ENCODE measurements at places on chromosomes 5 and 9. TPM values are rescaled to one million over a fixed set of nuclear protein-coding genes. Genes with fewer than 3 reads are reported as not detected.

GRCh38 chr5:40481241-40481640, 198.5 kb upstream of the PTGER4 start:
- H3K27ac ChIP-seq: no peak overlapping the region
- no peak overlapping the region for H3K4me3 ChIP-seq
- DNase-seq: no peak
- no peaks in the 10 kb centered on the region for H3K27me3 ChIP-seq
- H3K4me1 ChIP-seq: peaks cover 5% of the 10 kb centered on the region

GNA14 gene
- 5.8 TPM for total RNA-seq

DNA sequence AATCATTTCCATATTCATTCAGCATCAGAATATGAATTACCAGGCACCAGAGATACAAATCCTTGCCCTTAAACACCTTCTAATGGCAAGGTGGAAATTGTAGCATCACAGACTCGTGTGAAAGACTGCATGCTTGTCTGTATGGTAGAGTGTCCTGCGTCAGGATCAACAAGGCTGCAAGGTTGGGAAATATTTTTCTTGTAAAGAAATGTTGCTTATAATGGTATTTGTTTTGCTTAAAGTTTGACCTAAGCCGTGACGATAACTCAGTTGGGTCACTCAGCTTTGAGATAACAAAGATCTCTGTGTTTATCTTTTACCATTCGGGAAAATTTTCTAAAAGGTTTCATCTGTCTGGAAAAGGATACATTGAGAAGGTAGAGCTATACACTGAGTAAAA, 87.6 kb downstream of the BASP1 start:
- no peaks in the 10 kb centered on the region for H3K27me3 ChIP-seq
- H3K36me3 ChIP-seq: no peaks in the 10 kb centered on the region
- no peak overlapping the region for H3K4me3 ChIP-seq
- no peak for DNase-seq
- peak overlapping the region; percentile 5 for H3K27ac ChIP-seq

IRX1 gene
- 11.1 TPM for total RNA-seq

CACFD1 gene
- total RNA-seq: 15.8 TPM

DNA sequence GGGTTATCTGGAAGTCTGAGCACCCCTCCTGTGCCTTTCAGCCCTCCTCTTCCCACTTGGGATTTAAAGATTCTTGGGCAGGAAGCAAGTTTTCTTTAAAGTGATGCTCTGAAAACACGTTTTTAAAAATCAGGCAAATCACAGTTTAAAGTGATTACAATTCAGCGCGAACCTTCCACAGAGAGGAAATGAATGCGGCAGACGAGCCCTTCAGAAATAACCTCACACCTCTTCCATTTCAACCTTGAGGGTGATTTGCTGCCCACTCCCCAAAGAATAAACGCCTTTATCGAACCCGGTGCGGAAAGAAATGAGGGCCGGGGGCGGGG, 2.3 kb upstream of the EFNA5 start:
- H3K4me1 ChIP-seq: no peaks in the 10 kb centered on the region
- H3K27ac ChIP-seq: peak overlapping the region; percentile 62
- no peaks in the 10 kb centered on the region for H3K27me3 ChIP-seq
- peak overlapping the region; percentile 77 for H3K4me3 ChIP-seq

CTNND2 gene
- not detected for total RNA-seq

DNA sequence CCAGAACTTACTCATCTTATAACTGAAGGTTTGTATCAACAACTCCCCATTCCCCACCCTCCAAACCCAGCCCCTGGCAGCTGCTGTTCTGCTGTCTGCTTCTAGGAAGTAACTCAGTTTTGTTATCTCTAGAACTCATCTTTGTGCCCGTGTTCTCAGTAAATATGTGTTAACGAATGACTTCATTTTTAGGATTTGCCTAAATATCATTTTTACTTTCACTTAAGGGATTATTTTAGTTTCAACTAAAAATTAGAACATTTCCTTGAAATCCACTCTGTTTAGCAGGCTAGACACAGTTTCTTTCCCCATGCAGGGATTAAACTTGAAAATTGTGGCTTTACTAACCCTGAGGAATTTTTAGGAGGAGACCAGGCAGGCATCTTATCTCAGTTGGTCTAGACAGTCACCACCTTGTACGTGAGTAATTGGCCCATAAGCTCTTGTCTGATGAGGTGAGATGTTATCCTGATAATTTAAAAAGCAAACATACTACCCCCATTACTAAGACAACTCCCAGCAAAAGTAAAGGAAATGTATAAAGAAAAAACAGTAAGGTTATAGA, 68.2 kb upstream of the TNFAIP8 start:
- H3K27me3 ChIP-seq: no peaks in the 10 kb centered on the region
- H3K4me1 ChIP-seq: peaks cover 85% of the 10 kb centered on the region
- H3K27ac ChIP-seq: peak overlapping the region; percentile 75

DNA sequence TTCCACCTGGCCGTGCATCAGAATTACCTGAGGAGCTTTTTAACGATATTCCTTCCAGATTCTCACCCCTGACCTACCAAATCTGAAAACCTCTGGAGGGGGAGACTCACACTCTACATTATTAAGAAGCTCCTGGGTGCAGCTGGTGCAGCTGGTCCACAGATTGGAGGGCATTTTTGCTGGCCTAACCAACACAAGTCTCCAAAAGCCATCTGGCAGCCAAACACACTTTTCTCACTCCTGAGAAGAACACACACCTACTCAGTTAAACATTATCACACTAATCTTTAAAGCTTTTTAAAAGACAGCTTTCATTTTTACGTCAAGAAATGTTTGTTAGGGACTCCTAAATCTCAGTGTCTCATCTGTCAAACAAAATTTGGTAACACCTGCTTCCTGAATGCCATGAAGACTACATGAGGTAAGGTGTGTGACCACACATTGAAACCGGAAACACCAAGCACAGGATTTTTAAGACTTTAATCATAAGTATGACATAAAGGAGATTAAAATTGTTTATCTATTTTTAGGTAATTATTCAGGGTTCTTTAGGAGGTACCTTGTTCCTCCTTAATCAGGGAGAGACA, 14.2 kb upstream of the PTPN3 start:
- H3K36me3 ChIP-seq: no peaks in the 10 kb centered on the region
- no peak overlapping the region for H3K4me3 ChIP-seq
- H3K27ac ChIP-seq: no peak overlapping the region
- peaks cover 2% of the 10 kb centered on the region for H3K4me1 ChIP-seq
- DNase-seq: no peak

DNA sequence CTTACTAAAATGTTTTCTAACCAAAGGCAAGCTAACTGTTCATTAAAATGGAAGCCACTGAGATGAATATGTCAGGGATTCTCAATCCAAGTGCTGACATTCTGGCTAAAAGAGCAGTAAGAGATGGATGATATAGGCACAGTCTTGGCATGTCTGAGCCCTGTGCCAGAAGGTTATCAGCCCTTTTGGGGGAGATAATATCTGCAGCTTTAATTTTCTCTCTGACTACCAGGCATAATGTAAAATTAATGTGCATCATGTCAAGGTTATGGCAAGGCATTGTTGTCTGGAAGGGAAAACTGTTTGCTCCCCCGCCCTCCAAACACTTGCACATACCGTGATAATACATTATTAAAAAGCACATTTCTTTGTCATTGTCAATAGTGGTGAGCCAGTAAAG, 609.8 kb downstream of the ZNF608 start:
- H3K4me3 ChIP-seq: no peak overlapping the region
- H3K36me3 ChIP-seq: no peaks in the 10 kb centered on the region
- DNase-seq: no peak
- no peak overlapping the region for H3K27ac ChIP-seq
- H3K4me1 ChIP-seq: no peaks in the 10 kb centered on the region
- H3K27me3 ChIP-seq: no peaks in the 10 kb centered on the region

DNA sequence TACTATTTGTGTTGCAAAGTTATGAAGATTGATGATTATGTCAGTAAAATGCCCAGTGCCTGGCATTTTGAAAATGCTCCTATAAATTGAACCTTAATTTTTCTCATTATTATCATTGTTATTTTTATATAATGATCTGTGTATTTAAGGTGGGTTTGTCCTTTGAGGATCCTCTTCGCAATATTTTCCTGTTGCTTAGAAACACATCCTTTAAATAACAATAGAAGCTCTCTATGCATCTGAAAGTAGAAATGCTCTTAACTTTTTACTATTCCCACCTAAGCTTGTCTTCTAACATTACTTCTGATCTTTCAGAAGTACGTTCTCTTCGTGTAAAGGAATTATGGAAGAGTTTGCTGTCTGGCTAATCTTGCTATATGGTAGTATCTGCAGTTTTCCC, 214.7 kb upstream of the TLX3 start:
- no peak for DNase-seq
- no peak overlapping the region for H3K4me3 ChIP-seq
- H3K36me3 ChIP-seq: no peaks in the 10 kb centered on the region
- no peaks in the 10 kb centered on the region for H3K4me1 ChIP-seq

OXCT1 gene
- 19.6 TPM for total RNA-seq

GRCh38 chr9:82531795-82532194, 531.1 kb downstream of the RASEF start:
- H3K36me3 ChIP-seq: no peaks in the 10 kb centered on the region
- no peak for DNase-seq
- no peak overlapping the region for H3K4me3 ChIP-seq
- no peaks in the 10 kb centered on the region for H3K27me3 ChIP-seq

HTR4 gene
- 3.9 TPM for total RNA-seq

SOHLH1 gene
- not detected for total RNA-seq
